ENCODE measurements at places on chromosomes 7 and 10. TPM values are rescaled to one million over a fixed set of nuclear protein-coding genes. Genes with fewer than 3 reads are reported as not detected.

PTER gene
- 2.9 TPM for polyA plus RNA-seq

SPDYE5 gene
- polyA plus RNA-seq, result not detected

- H3K4me1 ChIP-seq, result peaks cover 3% of the 10 kb centered on the region
- no peaks in the 10 kb centered on the region for H3K36me3 ChIP-seq
- H3K27me3 ChIP-seq, result no peaks in the 10 kb centered on the region
Observed at GRCh38 chr7:106178593-106179134, 66.6 kb upstream of the SYPL1 start.

GRCh38 chr10:47396311-47396717, 12.2 kb upstream of the ZNF488 start:
- no peaks in the 10 kb centered on the region for H3K36me3 ChIP-seq
- no peak for DNase-seq
- no peaks in the 10 kb centered on the region for H3K27me3 ChIP-seq

ANKRD30A gene
- polyA plus RNA-seq, result not detected

FEZF1 gene
- polyA plus RNA-seq, result not detected

SEPTIN14 gene
- polyA plus RNA-seq, result not detected

GRCh38 chr10:59995862-59996261, 89.5 kb upstream of the CCDC6 start:
- H3K27me3 ChIP-seq, result no peaks in the 10 kb centered on the region
- H3K27ac ChIP-seq, result no peak overlapping the region
- no peaks in the 10 kb centered on the region for H3K4me1 ChIP-seq
- H3K4me3 ChIP-seq, result no peak overlapping the region
- no peak for DNase-seq
- H3K36me3 ChIP-seq, result no peaks in the 10 kb centered on the region

DNA sequence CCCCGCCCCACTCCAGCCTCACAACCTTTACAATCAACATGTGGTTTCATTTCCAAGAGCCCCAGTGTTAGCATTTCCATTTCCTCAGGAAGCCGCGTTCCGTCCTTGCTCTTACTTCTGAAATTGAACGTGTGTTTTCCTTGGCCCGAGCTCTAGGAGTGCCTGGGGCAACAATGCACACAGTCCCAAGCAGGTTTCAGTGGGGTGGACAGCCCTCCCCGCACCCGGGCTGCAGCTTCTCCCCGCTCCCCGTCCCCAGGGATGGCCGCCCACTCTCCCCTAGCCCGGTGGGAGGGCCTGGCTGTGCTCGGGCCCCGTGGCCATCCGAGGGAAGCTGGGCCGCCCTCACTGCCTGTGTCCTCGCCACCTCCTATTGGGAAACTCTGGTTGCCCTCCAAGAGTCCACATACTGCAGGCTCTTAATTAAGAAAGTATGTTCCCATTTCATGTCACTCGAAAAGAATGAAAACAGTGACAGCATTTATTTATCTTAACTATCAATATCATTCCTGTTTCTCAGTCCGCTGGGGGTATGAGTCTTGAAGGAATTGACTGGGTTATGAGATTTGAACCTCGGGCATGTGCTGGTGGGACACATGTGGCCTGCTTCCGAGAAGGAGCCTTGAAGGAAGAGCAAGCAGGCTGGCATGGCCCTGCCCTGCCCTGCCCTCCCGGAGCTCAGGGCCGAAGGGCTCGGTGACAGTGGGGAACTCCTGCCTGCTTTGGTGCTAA, 163.8 kb downstream of the GRK5 start:
- H3K27ac ChIP-seq, result peak overlapping the region; percentile 88
- H3K27me3 ChIP-seq, result no peaks in the 10 kb centered on the region
- peak; percentile 81 for DNase-seq
- H3K4me1 ChIP-seq, result peaks cover 64% of the 10 kb centered on the region

DNA sequence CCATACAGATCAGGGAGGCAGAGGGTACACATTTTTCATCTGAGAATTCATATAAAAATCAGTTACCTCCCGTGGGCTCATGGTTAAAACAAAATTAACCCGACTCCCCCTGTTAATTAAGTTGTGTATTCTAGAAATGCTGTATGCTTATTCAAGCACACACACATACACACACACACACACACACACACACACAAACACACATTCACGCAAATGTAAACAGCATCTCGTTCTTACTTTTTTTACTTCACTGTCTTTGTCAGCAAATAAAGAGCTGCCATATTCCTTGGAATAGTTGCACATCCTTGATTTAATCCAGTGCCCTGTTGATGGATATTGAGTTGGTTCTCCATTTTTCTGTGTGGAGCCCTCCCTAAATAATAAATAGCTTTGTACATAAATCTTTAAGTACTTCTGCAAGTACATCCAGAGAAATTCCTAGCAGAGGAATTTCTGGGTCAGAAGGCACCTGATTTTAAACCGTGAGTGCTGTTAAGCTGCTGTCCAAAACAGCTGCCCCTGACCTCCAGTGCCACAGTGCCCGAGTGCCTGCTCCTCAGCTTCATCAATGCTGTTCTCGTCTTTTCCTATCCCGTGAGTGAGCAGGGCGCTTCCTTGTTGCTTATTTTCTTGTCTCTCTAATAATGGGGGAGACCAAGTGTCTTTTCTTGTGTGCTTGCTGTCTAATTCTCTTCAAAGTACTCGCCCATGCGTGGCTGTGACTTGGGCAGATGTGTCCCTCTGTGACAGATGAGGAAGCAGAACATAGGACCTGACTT, 117.2 kb downstream of the RGS10 start:
- H3K4me3 ChIP-seq, result no peak overlapping the region
- no peaks in the 10 kb centered on the region for H3K27me3 ChIP-seq
- peaks cover 20% of the 10 kb centered on the region for H3K4me1 ChIP-seq
- H3K36me3 ChIP-seq, result peaks cover 82% of the 10 kb centered on the region

DNA sequence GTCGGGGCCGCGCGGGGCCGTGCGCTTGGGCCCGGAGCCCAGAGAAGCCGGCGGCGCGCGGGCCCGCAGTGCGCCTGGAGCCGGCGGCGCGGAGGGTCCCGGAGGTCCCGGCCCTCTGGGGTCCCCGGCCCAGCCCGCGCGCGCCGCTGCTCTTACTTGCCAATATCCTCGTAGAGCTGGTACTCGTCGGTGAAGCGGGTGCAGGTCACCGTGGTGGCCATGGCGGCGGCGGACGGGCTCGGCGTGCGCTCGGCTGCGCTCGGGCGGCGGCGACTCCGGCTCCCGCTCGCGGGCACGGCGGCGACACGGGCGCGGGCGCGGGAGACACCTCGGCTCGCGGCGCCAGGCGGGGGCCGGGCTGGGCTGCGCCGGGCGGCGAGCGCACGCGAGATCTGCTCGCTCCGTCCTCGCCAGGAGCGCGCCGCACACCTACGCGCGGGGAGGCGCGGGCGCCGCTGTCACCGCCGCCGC, at the start of gene CAMK2B:
CAMK2B (minus strand) TSS at position 394 of the 471 bp plus-strand sequence; CDS start at position 221, 173 bp downstream.
- H3K4me3 ChIP-seq, result peak within 1 kb of the TSS; percentile 35
- H3K27ac ChIP-seq, result peak within 1 kb of the TSS; percentile 96
- H3K4me1 ChIP-seq, result peaks cover 35% of the 10 kb centered on the region
- no peaks in the 10 kb centered on the region for H3K36me3 ChIP-seq
- no peak for DNase-seq

DNA sequence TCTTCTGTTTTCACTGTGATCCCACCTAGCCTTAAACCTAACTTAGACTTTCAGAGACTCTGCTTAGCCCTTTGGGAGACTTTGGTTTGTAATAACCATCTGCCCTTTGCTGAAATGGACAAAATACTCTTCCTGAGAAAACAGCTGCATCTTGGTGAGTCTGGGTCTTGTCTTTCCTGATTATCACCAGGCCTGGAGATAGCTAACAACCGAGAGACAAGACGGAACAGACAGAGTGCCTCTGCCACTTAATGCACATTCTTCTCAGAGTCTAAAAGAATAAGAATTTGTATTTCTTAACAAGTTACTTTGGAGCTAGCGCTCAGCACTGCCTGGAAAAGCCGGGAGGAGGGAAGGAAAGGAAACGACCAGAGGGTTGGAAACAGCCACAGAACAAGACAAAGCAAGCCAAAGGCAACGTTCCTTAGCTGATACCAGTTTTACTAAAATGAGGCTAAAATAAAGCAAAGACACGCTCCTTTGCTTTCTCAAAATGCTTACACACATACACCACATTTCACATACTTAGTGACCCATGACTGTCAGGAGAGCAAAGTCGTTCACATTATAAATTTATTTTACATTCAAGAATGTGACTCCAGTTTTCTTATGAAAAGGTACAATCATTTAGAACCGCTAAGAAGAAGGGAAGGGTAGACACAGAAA, 70.3 kb upstream of the DGKI start:
- H3K4me3 ChIP-seq, result no peak overlapping the region
- H3K27ac ChIP-seq, result no peak overlapping the region
- peaks cover 43% of the 10 kb centered on the region for H3K36me3 ChIP-seq
- no peaks in the 10 kb centered on the region for H3K27me3 ChIP-seq
- H3K4me1 ChIP-seq, result peaks cover 16% of the 10 kb centered on the region

C10orf105 gene
- polyA plus RNA-seq, result 0.15 TPM

SPDYE11 gene
- polyA plus RNA-seq, result not detected

DNA sequence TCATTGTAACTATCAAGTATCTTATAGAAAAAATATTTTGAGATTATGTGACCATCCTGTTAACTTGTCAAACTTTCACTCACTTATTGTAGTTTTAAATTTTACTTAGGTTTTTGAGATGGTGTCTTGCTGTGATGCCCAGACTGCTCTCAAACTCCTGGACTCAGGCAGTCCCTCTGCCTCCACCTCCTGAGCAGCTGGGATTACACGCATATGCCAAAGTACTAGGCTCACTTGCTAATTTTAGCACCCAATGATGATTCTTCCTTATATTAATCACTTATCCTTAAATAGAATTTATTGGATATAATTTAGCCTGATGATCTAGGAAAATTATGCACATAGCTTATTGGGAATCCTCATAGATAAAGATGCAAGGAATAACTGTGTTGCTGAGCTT, 104.9 kb downstream of the BTRC start:
- H3K27me3 ChIP-seq, result no peaks in the 10 kb centered on the region
- no peak overlapping the region for H3K27ac ChIP-seq
- DNase-seq, result no peak
- peaks cover 4% of the 10 kb centered on the region for H3K4me1 ChIP-seq

- H3K4me1 ChIP-seq, result peaks cover 34% of the 10 kb centered on the region
- H3K36me3 ChIP-seq, result no peaks in the 10 kb centered on the region
- H3K27me3 ChIP-seq, result no peaks in the 10 kb centered on the region
- H3K27ac ChIP-seq, result no peak overlapping the region
- no peak overlapping the region for H3K4me3 ChIP-seq
Observed at GRCh38 chr10:97689559-97690020, 2.5 kb upstream of the AVPI1 start.

DNA sequence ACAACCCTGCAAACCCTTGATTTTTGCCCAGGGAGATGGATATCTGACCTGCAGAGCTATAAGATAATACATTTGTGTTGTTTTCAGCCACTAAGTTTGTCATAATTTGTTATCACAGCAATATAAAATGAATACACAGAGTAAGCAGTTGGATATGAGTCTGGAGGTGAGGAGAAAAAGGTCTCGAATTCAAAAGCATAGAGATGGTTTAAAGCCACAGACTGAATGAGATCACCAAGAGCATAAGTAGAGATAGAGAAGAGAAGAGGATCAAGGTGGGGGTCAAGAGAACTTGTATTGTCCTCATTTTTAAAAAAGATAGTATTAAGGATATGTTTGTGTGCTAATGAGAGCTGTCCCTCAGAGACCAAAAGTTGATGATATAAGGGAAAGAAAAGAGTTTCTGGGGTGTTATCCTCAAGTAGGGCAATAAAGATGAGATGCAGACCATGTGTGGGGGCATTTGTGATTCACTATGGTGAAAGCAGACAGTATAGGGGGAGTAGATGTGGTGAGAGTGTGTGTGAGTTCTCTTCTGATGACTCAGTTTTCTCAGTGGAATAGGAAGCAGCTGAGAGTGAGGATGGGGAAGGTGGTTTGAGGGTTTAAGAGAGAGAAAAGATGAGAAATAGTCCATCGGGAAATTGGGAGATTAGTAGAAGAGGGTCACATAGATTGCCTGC, 25.8 kb upstream of the PCGF5 start:
- no peaks in the 10 kb centered on the region for H3K27me3 ChIP-seq
- H3K4me1 ChIP-seq, result peaks cover 80% of the 10 kb centered on the region
- no peaks in the 10 kb centered on the region for H3K36me3 ChIP-seq
- H3K4me3 ChIP-seq, result no peak overlapping the region
- no peak overlapping the region for H3K27ac ChIP-seq

GRCh38 chr10:130713135-130713534, 576.9 kb downstream of the GLRX3 start:
- no peak for DNase-seq
- H3K27ac ChIP-seq, result no peak overlapping the region
- H3K4me1 ChIP-seq, result no peaks in the 10 kb centered on the region
- no peak overlapping the region for H3K4me3 ChIP-seq
- H3K36me3 ChIP-seq, result no peaks in the 10 kb centered on the region
- H3K27me3 ChIP-seq, result peaks cover 30% of the 10 kb centered on the region

DNA sequence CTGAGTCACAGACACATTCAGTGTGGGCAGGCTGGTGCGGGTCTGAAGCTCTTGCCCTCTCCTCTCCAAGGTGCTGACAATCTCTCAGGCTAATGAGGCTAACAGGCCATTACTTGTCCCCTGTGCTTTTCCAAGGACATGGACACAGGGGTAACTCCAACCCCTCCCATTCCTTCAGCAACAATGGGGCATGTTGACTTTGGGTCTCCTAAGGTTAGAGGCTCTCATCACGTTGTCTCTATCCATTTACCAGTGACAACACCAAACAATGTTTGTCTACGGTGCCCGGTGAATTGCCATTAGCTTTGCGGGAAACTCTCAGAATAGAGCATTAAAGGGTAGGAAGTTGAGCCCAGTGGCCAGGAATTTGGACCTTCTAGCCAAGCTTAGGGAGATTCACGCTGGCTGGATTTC, 101.6 kb upstream of the TNS3 start:
- no peaks in the 10 kb centered on the region for H3K27me3 ChIP-seq
- DNase-seq, result no peak
- no peaks in the 10 kb centered on the region for H3K36me3 ChIP-seq

DNA sequence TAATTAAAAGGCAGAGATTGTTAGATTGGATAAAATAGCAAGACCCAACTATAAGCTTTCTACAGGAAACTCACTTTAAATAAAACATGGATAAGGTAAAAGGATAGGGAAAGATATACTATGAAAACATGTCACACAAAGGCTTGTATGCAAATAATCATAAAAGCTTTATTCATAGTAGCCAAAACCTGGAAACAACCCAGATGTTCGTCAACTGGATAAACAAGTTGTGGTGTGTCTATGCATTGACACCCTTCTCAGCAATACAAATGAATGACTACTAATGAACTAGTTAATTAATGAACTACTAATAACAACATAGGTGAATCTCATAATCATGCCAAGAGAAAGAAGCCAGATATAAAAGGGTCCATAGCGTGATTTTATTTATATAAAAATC, 37.7 kb upstream of the OIT3 start:
- H3K4me1 ChIP-seq, result no peaks in the 10 kb centered on the region
- H3K4me3 ChIP-seq, result no peak overlapping the region
- H3K36me3 ChIP-seq, result peaks cover 6% of the 10 kb centered on the region
- H3K27ac ChIP-seq, result no peak overlapping the region

TEX36 gene
- not detected for polyA plus RNA-seq

- H3K27me3 ChIP-seq, result no peaks in the 10 kb centered on the region
- DNase-seq, result no peak
- H3K27ac ChIP-seq, result peak overlapping the region; percentile 32
- peaks cover 17% of the 10 kb centered on the region for H3K4me1 ChIP-seq
- no peak overlapping the region for H3K4me3 ChIP-seq
- peaks cover 7% of the 10 kb centered on the region for H3K36me3 ChIP-seq
Observed at GRCh38 chr10:49024484-49024883, 84.8 kb upstream of the LRRC18 start.

- no peaks in the 10 kb centered on the region for H3K27me3 ChIP-seq
- H3K36me3 ChIP-seq, result no peaks in the 10 kb centered on the region
- no peak for DNase-seq
- no peak overlapping the region for H3K4me3 ChIP-seq
- no peaks in the 10 kb centered on the region for H3K4me1 ChIP-seq
Observed at GRCh38 chr7:115033917-115034459, 112.1 kb downstream of the MDFIC start.

All from heart right ventricle (tissue), 16 donors.